Fibroblast of skin of left quadriceps (primary cell): ENCODE measurements at places on chromosomes 2 and 18.
A peak's percentile ranks its signal among the peaks of the same experiment; 100 is the strongest.

- no peak for DNase-seq
Measured at GRCh38 chr2:168649105-168649504, 153.3 kb upstream of the NOSTRIN start.

DNA sequence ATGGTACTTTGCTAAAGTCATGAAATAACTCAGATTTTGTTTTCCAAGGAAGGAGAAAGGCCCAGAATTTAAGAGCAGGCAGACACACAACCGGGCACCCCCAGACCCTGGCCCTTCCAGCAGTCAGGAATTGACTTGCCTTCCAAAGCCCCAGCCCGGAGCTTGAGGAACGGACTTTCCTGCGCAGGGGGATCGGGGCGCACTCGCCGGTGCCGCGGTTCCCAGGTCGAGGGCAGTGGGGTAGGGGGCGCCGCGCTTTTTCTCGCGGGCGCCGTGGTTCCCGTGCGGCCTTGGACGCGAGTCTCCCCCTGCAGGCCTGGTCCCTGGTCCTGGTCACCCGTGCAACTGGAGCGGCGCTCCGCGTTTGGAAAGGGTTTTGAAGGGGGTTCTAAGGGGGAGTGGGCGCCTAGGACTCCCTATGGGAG is 1.2 kb downstream of the ZNF236 start:
- no peak for DNase-seq

DNA sequence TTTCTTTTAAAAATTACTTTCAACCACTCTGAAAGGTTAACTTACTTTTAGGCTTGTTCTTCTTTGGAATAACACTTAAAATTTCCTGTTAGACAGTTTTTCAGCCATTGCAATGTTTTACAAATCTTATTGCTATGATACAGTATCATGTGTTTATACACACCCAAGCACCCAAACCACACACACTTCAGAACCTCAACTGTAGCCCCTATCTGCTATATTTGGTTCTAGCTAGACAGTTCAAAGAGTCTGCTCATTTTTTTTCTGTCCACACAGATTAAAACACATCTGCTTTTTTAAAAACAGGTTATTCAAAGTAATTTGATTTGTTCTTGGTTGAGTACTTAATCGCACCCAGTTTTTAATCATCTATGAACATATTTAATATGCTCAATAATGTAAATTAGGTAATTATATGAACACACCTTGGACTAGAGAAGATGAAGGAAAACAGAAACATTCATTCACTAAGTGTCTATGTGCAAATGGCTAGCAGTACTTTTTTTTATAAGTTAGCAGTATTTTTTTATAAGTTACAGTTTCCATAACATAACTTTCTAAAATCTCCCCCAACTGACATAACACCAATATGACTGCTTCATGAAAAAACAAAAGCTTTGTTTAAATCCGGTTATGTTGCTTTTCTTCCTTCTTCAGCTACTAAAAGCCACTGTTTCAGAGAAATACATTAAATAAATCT is 17.6 kb downstream of the FBXO11 start:
- DNase-seq: no peak

DNA sequence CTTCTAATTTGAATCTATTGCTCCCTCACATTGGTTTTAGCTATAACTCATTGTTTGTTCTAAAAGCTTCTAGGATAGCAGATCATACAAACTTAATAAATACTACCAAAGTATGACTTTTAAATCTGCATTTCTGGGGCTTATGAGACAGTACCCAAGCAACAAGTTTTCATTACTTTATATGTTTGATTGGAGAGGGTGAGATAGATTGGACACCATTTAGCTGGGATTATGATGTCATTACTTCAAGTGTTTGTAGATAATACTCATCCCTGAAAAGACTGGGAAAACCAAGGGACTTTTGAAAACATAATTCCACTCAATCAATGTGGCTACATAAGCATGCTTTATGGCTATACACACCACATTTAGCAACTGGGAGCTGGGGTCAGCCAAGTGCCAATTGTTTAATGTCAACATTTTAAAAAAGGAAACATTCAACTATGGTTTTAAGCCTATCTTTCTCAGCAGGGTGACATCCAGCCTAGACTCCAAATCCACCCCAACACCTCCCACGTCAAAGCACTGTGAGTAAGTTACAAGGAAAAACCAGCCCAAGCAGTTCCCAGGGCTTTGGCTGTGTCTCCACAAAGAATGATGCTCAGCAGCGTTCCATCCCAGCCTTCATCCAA is 119.9 kb downstream of the ETAA1 start:
- peak; percentile 63 for DNase-seq

- peak; percentile 79 for DNase-seq
Measured at GRCh38 chr2:191231995-191232394, 13.2 kb upstream of the MYO1B start.

DNA sequence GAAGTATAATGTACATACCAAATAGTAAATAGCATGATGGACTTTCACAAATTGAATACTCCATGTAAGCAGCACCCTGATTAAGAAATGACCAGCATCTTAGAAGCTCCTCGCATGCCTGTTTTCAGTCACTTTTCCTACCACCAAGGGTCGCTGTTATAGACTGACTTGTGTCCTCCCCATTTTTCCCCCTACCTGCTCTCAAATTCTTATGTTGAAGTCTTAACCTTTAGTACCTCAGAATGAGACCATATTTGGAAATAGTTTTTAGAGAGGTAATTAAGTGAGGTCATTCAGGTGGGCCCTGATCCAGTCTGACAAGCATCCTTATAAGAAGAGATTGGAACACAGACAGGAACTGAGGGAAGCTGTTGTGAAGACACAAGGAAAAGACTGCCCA is 125.9 kb downstream of the LYPD6 start:
- DNase-seq: no peak

DNA sequence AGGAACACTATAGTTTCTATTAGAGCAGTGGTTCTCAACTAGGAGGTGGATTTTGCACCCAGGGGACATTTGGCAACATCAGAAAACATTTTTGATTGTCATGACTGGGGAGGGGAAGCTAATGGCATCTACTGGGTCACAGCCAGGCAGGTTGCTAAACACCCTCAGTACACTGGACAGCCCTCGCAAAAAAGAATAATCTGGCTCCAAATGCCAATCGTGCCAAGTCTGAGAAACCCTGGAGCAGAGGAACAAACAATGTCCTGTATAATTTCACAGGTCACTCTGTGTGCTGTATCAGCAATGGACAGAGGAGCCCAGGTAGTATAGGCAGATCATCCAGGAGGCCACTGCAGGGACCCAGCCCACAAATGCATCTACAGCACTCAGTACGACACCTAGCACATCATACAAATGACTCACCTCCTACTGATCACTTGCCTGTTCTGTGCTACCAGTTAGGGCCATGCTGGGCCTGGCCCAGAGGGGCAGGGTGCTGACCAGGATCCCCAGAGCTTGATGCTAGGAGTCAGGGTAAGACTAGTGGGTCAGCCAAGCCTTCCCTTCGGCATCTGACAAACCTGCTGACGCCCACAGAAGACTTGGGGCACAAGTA is 37.6 kb downstream of the SFXN5 start:
- no peak for DNase-seq

- no peak for DNase-seq
Measured at GRCh38 chr2:72554381-72554780, 271.5 kb downstream of the EXOC6B start.

GRCh38 chr2:63862806-63863205 is 21.1 kb downstream of the UGP2 start:
- no peak for DNase-seq

DNA sequence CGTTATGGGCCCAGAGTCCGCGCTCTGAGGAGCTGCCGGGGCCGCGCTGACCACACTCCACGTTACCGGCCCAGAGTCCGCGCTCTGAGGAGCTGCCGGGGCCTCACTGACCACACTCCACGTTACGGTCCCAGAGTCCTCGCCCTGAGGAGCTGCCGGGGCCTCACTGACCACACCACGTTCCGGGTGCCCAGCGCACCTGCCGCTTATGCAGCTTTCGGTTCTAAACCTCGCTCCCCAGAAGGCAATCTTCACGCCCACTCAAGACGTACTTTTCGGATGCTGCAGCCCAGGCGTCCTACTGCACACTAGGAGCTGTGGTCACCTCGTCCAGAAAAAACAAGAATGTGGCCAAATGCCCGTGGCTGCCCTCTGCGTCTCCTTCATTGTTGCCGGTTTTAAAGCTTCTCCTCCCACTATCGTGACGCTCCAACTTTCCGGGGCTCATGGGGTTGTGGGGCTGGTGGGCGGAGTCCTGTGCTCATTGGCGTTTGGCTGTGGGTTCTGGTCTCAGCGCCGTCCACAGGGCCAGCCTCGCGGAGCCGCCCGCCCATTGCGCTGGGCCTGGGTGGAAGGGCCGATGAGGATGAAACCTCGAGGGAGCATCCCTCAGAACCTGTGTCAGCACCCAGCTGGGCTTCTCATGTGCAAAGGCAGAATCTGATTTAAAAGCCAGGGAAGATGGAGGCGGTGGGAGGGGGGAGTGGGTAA is 11.9 kb downstream of the KCNG2 start:
- DNase-seq: no peak

DNA sequence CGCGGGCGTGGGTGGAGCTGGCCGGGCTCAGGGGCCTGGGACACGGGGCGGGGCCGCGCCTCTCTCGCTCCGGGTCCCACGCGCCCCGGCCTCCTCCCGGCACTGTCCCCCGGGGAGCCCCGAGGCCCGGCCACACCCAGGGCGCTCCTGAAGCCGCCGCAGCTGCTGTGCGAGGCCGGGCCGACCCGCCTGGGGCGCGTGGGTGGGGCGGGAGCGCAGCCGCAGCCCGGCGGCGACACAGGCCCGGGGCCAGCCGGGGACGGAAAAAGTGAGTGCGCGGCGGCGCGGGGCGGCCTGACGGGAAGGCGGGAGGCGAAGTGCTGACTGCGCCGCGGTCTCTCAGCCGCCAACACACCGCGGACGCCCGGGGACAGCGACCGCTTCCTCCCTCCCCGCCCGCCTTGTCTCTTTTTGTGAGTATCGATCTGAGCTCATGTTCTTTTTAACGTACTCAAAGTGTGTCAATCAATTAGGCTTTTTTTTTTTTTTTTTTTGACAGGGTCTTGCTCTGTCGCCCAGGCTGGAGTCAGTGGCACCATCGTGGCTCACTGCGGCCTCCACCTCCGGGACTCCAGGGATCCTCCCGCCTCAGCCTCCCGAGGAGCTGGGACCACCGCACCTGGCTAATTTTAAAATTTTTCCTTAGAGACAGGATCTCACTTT is 14.5 kb downstream of the PDCD1 start:
- DNase-seq: no peak

DNA sequence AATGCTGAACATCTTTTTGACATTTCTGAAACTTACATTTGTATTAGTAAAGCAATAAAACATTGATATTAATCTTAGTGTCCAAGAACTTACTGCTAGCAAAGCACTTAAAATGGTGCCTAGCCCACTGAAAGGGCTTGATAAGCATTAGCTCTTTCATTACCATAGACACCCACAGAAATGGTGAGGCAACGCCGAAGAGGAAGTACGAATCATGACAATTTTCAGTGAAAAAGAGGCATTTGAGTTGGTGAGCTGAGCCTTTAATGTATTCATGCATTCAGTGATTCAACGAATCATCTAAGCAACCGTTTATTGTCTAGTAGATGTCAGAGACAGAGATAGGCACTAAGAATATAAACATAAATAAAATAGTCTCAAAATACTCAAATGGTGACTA is 101.1 kb downstream of the PIGN start:
- DNase-seq: no peak

- DNase-seq: no peak
Measured at GRCh38 chr2:105725388-105725787, 19.3 kb upstream of the NCK2 start.

GRCh38 chr2:171972329-171972982 is 27.3 kb upstream of the METAP1D start:
- no peak for DNase-seq

GRCh38 chr2:65922030-65922429 is 489.6 kb upstream of the SPRED2 start:
- no peak for DNase-seq

DNA sequence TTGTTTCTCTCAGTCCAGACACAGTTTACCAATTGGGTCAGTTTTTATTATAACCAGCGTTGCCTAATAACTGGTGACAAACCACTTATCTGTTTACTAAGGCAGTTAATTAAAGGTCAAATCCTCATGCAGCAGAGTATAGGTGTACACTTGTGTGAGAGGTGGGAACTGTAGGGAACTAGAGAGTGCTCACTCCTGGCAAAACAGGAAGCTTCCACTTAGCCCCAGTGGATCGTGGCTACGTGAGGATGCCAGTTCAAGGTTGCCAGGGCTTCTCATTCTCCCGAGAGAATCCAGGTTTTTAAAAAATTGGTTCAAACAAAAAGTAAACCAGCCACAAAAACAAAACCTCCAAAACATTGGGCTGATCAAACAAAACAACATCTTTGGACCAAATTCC is 8.1 kb downstream of the CYBRD1 start:
- DNase-seq: no peak

- DNase-seq: no peak
Measured at GRCh38 chr2:28661589-28662001, 90.0 kb upstream of the PPP1CB start.

DNA sequence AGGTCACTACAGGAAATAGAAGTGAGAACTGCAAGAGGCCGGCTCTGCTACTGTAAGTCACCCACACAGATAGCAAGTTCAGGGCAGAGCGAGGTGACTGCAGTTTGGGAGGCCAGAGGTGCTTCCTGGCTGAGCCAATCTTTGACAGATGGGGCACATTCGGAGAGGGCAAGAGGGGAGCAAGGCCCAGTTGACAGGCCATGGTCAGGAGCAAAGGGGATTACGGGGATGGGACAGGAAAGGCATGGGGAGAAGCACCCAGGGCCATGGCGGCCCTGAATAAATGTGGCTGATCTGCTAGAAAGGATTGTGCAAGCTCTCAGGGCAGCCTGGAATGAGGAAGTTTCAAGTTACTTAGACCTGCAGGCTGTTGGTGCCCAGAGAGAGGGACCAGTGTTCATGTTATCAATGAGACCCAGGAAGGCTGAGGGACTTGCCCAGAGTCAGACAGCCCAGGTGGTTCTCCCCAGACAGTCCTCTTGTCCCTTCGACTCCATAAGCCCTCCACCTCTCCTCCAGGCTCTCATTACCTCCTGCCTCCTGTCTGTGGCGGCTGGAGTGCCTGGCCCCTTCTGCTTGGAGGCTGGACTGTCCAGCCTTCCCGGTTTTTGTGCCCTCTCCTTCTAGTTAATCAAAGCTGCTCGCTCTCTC is 123.3 kb downstream of the CTIF start:
- DNase-seq: no peak

- no peak for DNase-seq
Measured at GRCh38 chr2:239936838-239937581, 88.1 kb downstream of the NDUFA10 start.
